ENCODE measurements at places on chromosomes 5 and 9.

GRCh38 chr9:121963528-121963995, 129.5 kb downstream of the TTLL11 start:
- peak; percentile 27 for DNase-seq

- no peak for DNase-seq
Observed at GRCh38 chr5:36200513-36200912, 41.2 kb downstream of the NADK2 start.

- no peak for DNase-seq
Observed at GRCh38 chr9:35822926-35823325, 5.6 kb downstream of the FAM221B start.

DNA sequence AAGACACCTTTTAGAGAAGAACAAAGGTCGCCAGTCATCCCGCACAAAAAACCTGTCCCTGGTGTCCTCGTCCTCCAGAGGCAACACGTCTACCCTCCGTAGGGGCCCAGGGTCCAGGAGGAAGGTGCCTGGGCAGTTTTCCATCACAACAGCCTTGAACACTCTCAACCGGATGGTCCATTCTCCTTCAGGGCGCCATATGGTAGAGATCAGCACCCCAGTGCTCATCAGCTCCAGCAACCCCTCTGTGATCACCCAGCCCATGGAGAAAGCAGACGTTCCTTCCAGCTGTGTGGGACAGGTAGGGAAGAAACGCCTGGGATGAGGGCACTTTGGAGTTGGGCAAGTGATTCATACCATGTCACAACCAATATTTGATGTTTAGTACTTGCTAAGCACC, 77.4 kb downstream of the SH3RF2 start:
- no peak for DNase-seq

- DNase-seq = no peak
Observed at GRCh38 chr9:33785914-33786313, 9.4 kb upstream of the PRSS3 start.

DNA sequence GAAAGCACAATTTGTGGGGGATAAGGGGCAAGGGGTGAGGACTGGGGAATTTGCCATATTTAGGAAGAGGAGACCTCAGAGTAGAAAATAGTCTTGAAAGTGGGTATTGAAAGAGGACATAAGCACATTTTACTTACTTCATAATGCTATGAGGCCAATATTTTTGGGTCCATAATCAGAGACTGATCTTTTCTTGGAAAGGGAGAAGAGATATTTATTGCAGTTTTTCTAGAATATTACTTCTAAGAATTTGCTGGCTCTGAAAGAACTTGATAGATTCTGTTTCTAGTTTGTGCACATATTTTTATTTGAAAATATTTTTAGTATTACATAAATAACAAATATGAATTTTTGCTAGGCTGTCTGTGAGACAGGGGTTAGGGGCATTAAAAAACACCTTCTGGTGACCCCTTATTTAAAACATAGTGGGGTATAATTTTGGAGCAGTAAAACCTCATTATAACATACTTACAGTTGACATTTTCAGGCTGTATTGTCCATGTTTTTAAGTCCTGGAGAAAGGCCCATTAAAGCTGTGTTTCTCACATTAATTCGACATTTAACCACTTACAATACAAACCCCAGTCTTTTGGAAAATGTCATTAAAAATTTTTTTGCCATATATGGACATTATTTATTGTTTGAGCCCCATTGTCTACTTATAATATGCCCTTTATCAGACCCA, 118.9 kb upstream of the NFIB start:
- DNase-seq = no peak

DNA sequence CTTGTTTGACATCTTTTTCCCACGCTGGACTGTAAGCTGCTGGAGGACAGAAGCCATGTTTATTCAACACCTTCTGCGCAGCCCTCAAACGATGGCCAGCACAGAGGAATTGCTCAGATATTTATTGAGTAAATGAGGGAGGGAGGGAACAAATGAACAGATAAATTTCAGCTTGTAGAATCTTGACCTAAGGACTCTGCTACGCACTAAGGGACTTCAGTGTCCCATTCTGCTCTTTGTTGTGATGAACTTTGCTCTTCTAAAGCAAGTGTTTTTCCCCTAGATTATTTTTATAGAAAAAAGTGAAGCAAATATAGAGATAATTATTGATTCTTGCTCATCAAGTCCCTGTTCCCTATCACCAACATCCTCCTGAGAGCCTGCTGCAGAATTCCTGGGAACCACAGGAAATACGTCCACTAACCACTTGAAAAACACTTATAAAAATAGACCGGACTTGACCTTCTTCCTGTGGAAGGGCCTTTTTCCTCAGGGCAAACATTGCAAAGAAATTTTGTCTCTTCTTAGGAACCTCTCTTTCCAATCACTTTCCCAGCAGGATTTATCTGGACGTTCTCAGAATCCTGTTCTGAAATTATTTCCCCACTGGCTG, 54.9 kb downstream of the FGF1 start:
- no peak for DNase-seq

Data from GM03348 (cell line).